ENCODE measurements at places on chromosomes 1 and 21. TPM values are rescaled to one million over a fixed set of nuclear protein-coding genes. Genes with fewer than 3 reads are reported as not detected.

DNA sequence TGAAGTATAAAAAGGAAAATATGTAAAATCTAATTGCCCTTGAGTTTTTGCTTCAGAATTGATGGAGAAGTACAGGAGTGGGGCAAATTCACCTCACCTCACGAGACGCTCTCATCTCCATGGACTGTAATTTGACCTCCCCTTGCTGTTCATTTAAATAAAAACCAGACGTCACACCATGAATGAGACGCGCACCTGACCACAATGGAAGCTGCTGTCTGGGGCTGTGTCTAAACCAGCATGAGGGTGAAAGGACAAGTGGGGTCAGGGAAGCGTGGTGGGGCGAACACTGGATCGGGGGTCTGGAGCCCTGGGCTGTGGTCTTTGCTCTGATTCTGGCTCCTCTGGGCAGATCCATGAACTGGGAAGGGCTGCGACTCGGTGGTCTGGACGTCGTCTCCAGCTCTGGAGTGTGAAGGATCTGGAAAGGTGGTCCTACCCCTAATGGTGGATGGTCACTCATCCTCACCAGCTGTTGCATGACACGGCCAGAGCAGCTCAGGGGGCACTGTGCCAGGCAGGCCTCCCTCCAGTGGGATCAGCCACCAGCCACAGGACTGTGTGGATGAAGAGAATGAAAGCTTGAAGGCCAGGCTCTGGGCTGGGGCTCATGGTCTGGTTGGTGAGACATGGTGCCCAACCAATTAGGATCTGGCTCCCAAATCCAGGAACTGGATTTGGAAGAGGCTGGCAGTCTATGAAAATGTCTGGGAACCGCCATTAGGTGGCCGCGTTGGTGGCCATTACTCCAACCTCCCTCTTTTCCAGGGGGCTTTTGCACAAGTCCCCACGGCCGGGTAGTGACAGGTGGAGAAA is 728.6 kb downstream of the PTPRU start:
- DNase-seq: no peak
- H3K36me3 ChIP-seq: no peaks in the 10 kb centered on the region
- peaks cover 40% of the 10 kb centered on the region for H3K27me3 ChIP-seq
- no peak overlapping the region for H3K27ac ChIP-seq
- H3K4me3 ChIP-seq: no peak overlapping the region
- no peaks in the 10 kb centered on the region for H3K4me1 ChIP-seq

DNA sequence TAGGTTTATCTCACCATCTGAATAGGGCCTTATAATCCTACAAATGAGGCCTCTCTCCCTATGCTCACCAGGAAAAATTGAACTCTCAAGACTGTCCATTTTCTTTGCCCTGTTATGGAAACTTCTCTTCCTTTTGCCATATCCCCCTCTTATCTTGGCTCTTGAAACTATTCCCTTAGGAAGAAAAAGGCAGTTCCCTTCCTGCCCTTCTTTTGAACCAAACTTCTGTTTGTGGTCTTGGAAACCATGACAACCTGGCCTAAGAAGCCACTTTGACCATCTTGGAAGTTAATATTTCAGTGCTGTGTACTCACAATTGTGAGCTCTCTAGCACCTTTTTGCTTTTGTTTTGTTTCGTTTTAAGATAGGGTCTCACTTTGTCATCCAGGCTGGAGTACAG is 40.0 kb downstream of the ATP2B4 start:
- peak overlapping the region; percentile 78 for H3K27ac ChIP-seq
- no peaks in the 10 kb centered on the region for H3K27me3 ChIP-seq
- no peak for DNase-seq
- no peak overlapping the region for H3K4me3 ChIP-seq
- H3K36me3 ChIP-seq: no peaks in the 10 kb centered on the region
- H3K4me1 ChIP-seq: peaks cover under 1% of the 10 kb centered on the region

GRCh38 chr1:33335020-33335419 is 14.1 kb upstream of the A3GALT2 start:
- H3K27me3 ChIP-seq: no peaks in the 10 kb centered on the region
- H3K27ac ChIP-seq: peak overlapping the region; percentile 88
- H3K4me1 ChIP-seq: peaks cover 59% of the 10 kb centered on the region
- peak overlapping the region; percentile 48 for H3K4me3 ChIP-seq

DNA sequence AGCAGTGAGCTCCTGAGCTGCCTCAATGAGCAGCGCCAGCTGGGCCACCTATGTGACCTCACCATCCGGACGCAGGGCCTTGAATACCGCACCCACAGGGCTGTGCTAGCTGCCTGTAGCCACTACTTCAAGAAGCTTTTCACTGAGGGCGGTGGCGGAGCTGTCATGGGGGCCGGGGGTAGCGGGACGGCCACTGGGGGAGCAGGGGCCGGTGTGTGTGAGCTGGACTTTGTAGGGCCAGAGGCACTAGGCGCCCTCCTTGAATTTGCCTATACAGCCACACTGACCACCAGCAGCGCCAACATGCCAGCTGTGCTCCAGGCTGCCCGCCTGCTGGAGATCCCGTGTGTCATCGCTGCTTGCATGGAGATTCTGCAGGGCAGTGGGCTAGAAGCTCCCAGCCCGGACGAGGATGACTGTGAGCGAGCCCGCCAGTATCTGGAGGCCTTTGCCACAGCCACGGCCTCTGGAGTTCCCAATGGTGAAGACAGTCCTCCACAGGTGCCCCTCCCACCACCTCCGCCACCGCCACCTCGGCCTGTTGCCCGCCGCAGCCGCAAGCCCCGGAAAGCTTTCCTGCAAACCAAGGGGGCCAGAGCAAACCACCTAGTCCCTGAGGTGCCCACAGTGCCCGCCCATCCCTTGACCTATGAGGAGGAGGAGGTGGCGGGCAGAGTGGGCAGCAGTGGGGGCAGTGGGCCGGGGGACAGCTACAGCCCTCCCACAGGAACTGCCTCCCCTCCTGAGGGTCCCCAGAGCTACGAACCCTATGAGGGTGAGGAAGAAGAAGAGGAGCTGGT is 12.3 kb downstream of the ZBTB7B start:
- H3K4me3 ChIP-seq: no peak overlapping the region
- H3K27me3 ChIP-seq: no peaks in the 10 kb centered on the region
- no peaks in the 10 kb centered on the region for H3K36me3 ChIP-seq
- peak overlapping the region; percentile 92 for H3K27ac ChIP-seq
- no peak for DNase-seq

ST6GALNAC5 gene
- total RNA-seq: 53.4 TPM
